ENCODE measurements at places on chromosomes 6 and 20.

- DNase-seq: no peak
These were observed 607 bp downstream of the LYRM2 start for GRCh38 chr6:89637960-89638319.

GRCh38 chr6:30543821-30544220 is 12.5 kb downstream of the GNL1 start:
- DNase-seq: no peak

GRCh38 chr6:125154118-125154760 is 666 bp downstream of the TPD52L1 start:
- no peak for DNase-seq

- no peak for DNase-seq
These were observed 93.4 kb upstream of the NXT1 start for GRCh38 chr20:23257106-23257761.

GRCh38 chr20:37804584-37805566 is 98.1 kb upstream of the VSTM2L start:
- DNase-seq: no peak

DNA sequence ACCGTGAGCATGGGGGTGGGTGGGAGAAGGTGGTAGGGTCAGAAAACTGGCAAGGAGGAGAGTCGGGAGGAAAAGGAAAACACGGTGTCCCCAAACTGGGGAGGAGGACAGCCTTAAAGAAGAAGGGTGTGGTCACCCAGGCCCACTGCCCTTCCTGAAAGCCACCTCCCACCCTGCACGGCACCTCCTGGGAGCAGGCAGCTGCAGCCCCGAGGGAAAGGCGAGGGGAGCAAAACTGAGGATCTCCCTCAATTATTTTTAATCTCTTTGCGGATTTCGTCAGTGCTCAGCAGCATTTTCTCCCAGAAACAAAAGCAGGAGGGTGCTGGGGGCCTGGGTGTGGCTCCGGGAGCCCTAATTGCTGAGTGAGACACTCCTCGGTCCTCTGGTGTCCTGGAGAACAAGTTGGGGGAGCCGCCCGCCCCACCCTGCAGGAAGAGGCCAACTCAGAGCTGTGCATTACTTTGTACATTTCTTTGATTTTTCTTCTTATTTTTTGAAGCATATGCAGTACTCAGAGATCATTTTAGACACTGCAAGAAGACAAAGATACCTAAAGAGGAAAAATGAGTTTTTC is 56.4 kb downstream of the RIOK1 start:
- DNase-seq: no peak

DNA sequence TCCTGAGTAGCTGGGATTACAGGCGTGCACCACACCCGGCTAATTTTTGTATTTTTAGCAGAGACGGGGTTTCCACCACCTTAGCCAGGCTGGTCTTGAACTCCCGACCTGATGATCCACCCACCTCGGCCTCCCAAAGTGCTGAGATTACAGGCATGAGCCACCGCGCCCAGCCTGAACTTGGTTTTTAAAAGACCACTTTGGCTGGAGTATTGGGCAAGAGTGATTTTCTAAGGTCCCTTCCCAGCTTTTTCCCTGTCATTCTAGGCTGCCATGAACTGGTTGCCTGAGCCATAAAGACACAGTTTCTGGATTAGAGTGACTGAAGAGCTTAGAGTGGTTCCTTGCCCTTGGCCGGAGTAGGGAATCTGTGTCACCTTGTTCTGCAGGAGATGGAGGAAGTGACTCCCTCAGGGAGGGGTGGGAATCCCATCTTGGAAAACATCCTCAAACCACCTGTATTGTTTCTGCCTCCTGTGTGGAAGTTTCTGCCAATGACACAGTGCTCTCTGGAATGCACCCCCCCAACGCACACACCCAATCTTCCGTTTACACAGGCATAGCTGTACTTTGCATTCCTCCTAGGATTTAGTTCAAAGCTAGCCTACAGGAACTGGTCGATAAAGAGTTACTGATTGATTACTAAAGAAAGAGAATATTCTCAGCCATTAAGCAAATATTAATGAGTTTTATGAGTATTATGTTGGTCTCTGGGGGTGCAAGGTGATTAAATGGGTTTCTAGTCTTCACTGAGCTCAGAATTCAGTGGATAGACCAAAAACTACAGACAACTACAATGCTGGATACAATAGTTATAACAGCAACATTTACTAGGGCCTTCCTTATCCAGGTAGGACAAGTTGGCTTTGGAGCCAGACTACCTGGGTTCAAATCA is 18.2 kb downstream of the BCL2L1 start:
- no peak for DNase-seq

DNA sequence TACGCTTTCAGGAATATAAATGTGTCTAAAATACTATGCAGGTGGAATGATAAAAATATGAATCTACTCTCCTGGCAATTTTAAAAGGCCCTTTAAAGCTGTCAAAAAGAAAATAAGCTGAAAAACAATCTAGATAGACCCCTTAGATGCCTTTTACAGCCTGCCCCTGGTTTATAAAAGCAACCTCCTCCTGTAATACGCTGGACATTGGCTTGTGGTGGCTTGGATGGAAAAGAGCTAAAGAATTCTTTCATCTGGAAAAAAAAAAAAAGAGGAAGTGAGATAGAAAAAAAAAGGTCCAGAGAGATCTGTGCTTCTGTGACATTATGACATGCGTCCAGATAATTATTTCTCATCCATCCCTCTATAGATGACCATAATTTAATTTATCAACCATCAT is 115.9 kb upstream of the NRSN1 start:
- DNase-seq: no peak

DNA sequence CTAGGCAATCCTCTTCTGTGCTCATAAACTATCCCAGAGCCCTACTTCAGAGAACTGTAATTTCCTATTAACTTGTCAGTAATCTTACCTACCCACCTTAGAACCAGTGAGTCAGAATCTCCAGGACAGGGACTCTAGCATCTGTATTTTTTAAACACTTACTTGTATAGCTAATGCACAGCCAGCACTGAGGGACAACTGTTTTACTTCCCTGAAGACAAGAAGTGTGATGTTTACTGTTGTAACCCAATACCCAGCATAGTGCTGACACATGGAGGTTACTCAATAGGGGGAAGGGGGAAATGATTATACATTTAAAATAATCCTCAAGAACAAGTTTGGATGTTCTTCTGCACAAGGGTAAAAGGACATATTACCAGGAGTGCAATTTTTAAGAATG is 130.8 kb downstream of the BTBD9 start:
- no peak for DNase-seq

DNA sequence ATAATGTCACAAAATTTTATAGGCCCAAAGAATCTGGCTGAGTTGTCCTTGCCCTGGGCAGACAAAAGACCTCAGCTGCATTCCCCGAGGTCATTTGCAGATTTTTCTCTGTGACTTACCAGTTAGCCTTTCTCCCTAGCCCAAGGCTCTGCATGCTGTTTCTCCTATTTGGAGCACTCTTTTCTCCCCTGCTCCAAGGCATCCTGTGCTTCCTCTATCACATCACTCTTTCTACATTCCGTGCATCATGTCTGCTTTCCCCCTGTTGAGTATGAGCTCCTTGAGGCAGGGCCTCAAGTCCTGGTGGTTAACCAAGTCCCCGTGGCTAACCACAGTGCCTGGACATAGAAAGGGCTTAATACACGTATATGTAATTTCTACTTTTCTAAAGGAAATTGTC is 593 bp upstream of the GSTA3 start:
- DNase-seq: no peak

GRCh38 chr6:131488780-131489179 is 84.2 kb upstream of the ARG1 start:
- no peak for DNase-seq

- no peak for DNase-seq
These were observed 69.2 kb downstream of the ATG5 start for GRCh38 chr6:106256201-106256968.

DNA sequence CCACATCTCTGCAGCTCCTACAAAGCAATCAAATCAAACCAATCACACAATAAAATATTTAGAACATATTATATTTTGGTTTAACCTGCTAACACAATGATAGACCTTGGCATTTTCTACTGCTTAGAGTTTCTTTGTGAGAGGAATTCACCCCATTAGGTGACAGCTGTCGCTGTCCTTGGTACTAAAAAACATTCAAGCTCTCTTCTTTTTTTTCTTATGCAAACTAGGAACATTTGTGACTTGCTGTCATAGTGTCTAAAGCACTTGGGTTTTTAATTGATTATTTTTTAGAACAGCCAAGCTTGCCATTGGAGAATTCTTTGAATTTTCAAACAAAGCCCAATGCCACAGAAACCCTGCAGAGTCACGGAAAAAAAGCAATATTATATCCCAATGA is 46.4 kb downstream of the CNR1 start:
- DNase-seq: no peak

GRCh38 chr20:46157076-46157592 is 39.0 kb downstream of the CD40 start:
- DNase-seq: no peak

- DNase-seq: no peak
These were observed 57.7 kb downstream of the ADNP start for GRCh38 chr20:50873585-50873984.

DNA sequence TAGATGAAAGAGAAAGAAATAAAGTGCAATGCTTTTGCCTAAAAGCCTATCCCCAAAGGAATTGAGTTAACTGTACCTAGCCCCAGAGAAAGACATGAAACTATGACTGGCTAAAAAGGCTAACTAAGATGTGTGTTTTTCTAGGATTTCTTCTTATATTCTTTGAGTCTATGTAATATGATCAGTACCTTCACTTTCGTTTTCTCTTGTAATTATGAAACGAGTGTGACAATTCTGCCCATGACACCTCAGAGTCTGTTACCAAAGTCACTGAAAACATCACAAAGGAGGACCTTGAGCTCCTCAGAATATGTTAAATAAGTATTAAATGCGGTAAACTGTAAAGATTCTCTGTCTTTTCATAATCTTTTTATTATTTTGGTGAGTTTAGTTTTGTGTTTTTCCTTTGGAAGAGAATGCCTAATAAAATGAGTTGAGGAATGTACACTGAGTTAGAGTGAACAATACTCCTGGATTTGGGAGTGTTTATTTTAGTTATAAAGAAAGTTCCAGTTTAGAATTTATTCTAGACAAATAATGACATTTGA is 141.3 kb downstream of the FUT9 start:
- no peak for DNase-seq

- no peak for DNase-seq
These were observed 5.8 kb upstream of the MANBAL start for GRCh38 chr20:37283530-37284195.

- DNase-seq: no peak
These were observed 2.3 kb upstream of the GMPR start for GRCh38 chr6:16236009-16236501.

- no peak for DNase-seq
These were observed 1.6 kb downstream of the CPXM1 start for GRCh38 chr20:2798814-2799213.

GRCh38 chr6:161327360-161327953 is 53.6 kb upstream of the AGPAT4 start:
- DNase-seq: no peak

DNA sequence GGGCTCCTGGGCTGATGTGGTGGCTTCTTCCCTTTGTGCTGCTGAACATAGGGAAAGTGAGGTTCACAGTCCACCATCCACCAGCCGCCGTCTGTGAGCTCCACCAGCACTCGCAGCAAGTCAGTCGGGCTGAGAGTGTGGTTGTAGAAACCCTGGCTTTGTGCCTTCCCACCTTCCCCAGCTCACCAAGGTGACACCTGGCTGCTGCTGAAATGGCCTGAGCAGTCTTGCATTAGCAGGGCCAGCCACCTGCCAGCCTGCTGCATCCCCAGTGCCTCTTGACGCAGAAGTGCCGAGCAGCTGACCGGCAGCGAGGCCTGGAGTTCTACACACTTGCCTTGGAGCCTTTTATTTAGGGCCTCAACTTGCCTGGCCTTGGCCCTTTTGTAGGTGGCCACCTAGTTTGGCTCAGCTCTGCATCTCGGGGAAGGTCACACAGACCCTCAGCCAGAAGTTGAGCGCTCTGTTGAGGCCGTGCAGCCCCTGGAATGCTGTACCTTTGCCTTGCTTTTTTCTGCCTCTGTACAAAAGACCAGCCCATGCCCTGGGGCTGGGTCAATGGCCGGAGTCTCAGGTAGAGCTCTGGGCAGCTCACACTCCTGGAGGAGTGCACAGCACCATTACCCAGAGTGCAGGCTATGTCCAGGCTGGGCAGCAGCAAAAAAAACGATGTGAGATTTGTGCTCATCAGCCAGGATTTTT is 76.5 kb downstream of the PTPN1 start:
- no peak for DNase-seq

DNA sequence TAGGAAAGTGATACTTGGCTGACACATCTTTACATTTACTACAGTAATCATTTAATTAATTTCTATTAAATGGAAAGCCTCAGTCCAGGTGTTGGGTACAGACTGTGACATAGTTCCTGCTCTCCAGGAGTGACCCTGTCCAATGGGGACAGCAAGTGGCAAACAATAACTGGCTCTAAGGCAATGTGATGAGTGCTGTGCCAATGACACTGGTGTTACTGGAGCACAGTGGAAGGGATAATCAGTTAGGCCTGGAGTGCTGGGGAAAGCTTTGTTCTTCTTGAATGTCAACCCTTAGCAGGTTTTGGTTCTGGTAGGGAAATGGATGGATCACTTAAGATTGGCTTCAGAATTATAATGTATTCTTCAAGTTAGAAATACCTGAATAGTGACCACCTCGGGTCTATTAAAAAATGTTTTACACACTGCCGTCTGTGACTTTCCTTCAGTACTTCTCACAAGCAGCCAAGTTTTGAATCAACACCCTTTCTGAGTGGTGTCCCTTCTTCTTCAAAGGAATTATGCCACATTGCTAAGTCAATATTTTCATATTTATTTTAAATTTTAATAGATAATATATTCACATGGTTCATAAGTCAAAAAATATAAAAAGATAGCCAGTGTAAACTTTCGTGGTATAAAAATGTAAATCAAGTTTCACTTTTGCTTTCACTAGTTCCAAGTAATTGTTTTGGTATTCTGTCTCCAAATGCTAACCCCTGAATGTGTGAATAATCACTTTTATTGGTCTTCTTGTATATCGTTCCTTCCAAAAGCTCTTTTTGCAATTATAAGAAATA is 9.6 kb downstream of the CMTR1 start:
- no peak for DNase-seq

DNA sequence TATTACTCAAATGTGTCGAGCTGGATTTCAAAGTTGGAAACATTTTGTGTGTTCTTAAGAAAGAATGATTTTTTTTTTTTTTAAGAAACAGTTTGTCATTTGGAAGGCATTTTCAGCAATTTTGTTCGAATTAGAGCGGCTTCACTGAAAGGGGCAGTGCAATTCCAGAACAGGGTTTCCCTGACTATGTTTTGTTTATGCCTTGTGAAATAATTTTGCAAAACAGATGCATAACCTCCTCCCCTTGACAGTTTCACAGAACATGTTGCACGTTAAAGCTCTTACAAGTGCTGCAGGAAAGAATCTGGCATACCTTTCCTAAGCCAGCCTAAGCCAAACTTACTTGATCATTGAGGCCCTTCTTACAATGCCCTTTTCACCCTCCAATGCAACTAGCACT is 216.0 kb upstream of the SSTR4 start:
- no peak for DNase-seq

All from amniotic stem cell (primary cell).